ENCODE measurements at places on chromosomes 6 and 20. TPM values are rescaled to one million over a fixed set of nuclear protein-coding genes. Genes with fewer than 3 reads are reported as not detected.

DNA sequence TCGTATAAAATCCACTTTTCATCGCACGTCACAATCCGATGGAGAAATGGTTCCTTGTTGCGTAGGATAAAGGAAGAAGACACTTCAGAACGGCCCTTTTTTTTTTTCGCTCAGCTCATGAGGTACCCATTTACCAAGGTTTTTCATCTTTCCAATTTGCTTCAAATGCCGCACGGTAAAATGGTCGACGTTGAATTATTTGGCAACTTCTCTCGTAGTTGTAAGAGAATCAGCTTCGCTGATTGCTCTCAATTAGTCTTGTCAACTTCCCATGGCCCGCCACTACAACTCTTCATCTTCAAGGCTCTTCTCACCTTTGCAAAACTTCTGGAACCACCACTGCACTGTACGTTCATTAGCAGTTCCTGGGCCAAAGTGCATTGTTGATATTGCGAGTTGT lies 28.8 kb downstream of the POM121L2 start:
- no peak for DNase-seq

ISM1 gene
- 1.2 TPM for total RNA-seq

SMLR1 gene
- not detected for total RNA-seq

GRCh38 chr6:82204020-82204419 lies 43.5 kb downstream of the IBTK start:
- DNase-seq, result no peak

STMND1 gene
- total RNA-seq, result not detected

DNAH8 gene
- total RNA-seq, result not detected

COL9A3 gene
- total RNA-seq, result 5.5 TPM

GRCh38 chr6:96237638-96238347 lies 222.0 kb downstream of the FUT9 start:
- no peak for DNase-seq
